Foreskin melanocyte (primary cell): ENCODE measurements at places on chromosomes 13 and 19.
A peak's percentile ranks its signal among the peaks of the same experiment; 100 is the strongest.

- no peak for DNase-seq
These were observed 48.3 kb downstream of the CD320 start for GRCh38 chr19:8259922-8260247.

DNA sequence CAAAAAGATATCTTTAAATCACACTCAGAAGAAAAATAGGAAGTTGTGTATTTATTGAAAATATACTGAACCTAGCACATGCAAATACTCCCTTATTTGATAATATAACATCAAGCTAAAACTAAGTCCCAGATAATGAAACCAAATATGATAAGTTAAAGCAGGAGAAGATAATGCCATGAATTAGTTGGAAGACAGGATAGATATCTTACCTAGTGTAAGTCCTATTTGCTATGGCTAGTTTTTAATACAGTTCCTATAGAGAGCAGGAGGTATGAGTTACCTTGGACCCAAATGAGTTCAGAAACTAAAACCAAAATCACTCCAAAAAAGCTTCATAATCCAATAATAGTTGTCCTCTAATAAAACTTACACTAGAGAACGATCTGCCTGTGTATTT, 1407.1 kb upstream of the MIR17HG start:
- no peak for DNase-seq

GRCh38 chr19:46952874-46953273, 66.8 kb upstream of the NPAS1 start:
- DNase-seq, result no peak

DNA sequence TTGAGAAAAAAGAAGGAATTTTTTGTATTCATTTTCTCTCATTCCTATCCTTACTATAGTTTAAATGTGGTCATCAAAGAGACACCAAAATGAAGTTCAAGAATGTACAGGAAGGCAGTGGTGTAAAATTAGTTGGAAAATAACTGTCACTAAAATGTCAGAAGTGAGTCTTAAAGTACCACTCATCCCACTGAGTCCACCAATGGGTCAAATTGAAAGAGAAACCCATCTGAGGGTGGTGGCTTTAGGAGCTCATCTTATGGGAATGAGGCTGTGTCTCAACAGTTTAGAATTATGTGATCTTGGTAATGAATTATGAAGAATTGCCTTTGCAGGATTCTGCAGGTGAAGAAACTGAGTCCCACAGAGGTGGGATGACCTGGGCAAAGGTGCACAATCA, 403.5 kb downstream of the FGF9 start:
- no peak for DNase-seq

- DNase-seq, result no peak
These were observed 5.5 kb downstream of the LRP3 start for GRCh38 chr19:33199441-33200265.

DNA sequence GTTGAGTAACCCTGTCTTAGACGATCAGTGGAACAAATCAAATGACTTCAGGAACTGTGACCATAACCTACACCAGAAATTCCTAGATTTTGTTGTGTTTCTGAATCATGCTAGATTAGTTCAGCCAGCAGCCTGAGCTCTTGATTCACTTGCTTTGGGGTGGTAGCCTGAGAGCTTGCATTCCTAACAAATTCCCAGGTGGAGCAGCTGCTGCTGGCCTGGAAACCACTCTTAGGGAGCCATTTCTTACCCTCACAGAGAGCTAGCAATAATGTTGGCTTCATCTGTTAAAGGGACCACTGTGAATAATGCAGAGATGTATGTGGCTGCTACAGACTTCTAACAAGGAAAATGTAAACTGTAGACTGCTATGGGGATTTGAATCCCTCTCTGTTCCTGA, 388.1 kb upstream of the PRR20A start:
- DNase-seq, result no peak

DNA sequence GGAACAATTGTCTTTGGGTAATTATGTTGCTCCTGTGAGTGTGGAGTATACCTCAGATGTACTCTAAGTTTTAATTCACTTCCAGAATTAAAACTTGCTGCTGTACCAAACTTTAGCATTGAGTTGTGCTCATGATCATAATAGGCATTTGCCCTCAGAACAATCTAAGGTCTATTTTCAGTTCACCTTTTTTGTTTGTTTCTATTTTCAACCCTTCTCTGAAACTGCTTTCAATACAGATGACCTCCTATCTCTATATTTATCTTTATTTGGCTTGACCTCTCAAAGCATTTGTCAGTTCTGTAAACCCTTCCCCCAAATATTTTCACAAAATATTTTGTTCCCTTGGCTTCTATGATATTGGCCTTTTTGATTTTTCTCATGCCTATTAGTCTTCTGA, 873.0 kb downstream of the OLFM4 start:
- DNase-seq, result no peak

DNA sequence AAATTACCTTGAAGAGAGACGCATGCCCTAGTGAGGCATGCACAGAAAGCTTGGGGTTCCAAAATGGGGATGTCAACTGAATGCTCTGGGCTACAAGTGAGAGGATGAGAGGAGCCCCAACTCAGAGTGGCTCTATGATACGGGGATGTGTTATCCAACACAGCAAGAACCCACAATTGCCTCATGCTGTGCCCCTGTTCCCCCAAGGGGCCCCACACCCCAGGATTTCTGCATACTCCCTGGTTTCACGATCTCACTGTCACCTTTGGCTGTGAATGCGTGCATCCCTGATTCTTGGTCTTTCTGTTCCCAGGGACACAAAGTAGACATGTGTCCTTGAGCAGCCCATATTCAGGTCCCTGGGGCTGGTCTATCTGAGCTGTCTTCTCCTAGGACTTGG, 29.3 kb downstream of the WDR88 start:
- no peak for DNase-seq

DNA sequence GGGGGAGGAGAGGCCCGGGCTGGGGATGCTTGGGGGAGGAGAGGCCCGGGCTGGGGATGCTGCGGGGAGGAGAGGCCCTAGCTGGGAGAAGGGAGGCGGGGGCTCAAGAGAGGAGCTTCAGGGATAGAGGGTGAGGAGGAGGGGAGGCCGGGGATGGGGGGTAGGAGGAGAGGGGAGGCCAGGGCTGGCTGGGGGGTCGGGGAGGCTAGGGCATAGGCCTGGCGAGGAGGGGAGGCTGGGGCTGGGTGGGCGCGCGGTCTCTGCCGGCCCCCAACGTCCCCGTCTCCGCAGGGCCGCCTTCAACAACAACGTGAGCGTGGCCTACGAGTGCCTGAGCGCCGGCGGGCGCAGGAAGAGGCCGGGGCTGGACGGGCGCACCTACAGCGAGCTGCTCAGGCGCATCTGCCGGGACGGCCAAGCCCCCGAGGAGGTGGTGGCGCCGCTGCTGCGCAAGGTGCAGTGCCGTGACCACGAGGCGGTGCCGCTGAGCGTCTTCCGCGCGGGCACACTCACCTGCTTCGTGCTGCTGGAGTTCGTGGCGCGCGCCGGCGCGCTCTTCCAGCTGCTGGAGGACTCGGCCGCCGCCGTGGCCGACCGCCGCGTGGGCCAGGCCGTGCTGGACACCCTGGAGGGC, 11.4 kb downstream of the TPGS1 start:
- DNase-seq, result no peak

GRCh38 chr19:58166708-58167280, 16.1 kb upstream of the ZNF274 start:
- DNase-seq, result no peak

GRCh38 chr19:2099054-2099501, 2.4 kb downstream of the IZUMO4 start:
- DNase-seq, result no peak

- no peak for DNase-seq
These were observed 13.0 kb downstream of the ZIC5 start for GRCh38 chr13:99958406-99959126.

GRCh38 chr19:32388393-32388855, 17.1 kb upstream of the DPY19L3 start:
- DNase-seq, result no peak

DNA sequence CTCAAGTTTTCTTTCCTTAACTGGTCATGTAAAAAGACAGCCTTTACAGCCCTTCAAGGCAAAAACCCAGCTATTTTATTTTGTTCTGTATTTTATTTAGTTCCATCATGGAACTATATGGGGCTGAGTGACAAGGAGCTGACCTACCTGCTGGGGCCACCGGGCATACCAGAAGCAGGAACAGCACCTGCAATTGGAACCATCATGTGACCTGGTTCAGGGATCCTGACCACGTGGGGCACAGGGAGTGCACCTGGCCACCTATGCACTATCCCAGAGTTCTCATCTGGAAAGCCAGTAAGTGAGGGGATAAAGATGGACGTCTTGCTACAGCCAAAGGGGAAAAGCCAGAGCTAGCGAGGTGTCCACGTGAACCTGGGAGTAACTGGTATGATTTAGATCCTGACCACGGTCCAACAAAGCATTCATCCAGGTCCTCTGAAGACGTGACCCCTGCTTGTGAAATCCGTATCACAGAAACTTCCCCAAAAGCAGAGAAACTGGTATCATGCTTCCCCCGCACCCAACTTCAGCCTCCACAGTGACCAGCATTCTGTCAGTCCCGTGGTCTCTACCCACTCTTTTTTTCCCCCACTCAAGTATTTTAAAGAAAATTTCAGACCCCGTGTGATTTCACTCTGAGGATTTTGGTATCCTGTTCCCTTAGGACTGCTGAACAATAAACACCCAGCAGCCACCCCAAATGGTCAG, 40.5 kb upstream of the SLC15A1 start:
- DNase-seq, result no peak

DNA sequence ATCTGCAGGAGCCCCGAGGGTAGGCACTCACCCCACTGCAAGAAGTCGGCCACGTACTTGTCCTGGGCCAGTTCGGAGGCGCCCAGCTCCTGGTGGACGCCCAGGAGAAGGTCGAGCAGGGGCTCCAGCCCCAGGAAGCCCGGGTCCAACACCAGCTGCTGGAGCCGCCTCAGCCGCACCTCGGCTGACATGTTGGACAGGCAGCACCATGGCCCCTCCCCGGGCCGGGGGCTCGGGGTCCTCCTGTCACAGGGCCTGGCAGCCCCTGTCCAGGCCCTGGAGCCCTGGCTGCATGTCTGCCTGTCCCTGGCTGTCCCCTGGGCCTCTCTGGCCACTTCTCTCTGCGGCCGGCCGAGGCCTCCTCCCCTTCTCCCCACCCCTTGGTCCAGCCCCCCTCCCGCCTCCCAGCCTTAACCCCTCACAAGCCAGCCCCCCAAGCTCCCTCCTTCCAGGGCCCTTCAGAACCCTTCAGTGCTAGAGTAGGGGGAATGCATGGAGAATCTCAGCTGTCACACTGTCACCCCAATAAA, at the start of gene DMPK:
DMPK (minus strand) TSS at position 329 of the 530 bp plus-strand sequence; CDS start at position 191, 138 bp downstream.
- DNase-seq, result no peak

GRCh38 chr19:18112989-18113478, 15.5 kb downstream of the MAST3 start:
- peak; percentile 69 for DNase-seq

DNA sequence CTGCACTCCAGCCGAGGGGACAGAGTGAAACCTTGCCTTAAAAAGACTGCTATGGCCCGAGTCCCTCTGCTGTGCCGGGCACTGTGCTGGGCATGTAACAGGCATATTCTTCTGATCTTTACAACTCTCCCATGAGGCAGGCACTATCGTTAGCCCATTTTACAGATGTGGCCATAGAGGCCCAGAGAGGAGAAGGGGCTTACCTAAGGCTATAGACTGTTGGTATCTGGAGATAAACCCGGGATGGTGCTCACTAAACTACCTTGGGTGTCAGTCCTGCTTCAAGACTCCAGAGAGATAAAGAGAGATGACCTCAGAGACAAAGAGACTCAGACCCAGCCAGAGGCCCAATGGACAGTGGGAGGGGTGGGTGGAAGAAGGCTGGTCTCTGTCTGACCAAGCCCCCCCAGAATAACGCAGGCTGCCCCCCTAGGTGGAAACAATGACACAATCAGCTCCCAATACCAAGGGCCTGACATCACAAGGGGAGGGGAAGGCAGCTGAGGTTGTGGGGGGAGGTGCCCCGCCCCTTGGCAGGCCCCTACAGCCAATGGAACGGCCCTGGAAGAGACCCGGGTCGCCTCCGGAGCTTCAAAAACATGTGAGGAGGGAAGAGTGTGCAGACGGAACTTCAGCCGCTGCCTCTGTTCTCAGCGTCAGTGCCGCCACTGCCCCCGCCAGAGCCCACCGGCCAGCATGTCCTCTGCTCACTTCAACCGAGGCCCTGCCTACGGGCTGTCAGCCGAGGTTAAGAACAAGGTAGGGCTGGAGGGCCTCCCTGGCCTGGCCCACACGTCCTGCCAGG, at the start of gene CNN1:
CNN1 (plus strand) TSS at position 620 of the 805 bp plus-strand sequence; CDS start at position 697, 77 bp downstream.
- no peak for DNase-seq

DNA sequence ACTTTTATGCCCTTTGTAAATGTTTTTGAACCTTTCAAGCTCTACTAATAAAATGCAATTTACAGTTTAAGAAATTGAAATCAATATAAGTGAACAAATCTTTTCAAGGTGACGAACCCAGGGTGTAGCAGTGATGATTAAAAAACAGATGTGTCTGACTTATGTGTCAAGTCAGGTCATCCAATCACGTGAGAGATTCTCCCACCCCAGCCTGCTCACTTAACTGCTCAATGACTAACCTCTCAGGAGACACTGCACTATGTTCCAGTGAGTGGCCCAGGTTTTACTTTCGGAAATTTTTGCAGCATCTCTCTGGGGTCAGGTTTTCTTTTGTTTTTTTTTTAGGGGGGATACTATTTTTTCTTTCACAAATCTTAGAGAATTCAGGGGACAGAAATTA, 60.7 kb downstream of the ZNF429 start:
- no peak for DNase-seq

DNA sequence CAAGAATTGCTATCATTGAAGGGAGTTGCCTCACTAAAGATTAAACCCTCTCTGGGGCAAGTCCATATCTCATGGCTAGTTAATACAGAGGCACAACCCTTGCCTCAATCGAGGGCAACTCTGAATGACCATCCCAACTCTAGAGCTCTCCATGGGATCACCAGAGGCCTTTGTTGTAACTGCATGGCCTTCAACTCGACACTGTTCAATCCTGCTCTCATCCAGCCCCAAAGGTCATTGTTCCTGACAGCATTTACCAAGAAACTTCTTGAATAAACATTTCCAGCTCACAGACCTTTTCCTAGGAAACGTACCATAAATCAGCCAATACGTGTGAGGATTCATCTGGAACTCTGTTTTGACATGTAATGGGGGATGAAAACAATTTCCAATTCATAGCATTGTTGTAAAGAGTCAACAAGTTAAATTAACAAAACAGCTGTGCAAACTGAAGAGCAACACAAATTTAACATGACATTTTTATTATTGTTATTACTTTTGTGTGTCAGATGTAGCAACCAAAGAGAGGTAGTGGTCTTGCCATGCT, 452.7 kb downstream of the SUCLA2 start:
- no peak for DNase-seq

DNA sequence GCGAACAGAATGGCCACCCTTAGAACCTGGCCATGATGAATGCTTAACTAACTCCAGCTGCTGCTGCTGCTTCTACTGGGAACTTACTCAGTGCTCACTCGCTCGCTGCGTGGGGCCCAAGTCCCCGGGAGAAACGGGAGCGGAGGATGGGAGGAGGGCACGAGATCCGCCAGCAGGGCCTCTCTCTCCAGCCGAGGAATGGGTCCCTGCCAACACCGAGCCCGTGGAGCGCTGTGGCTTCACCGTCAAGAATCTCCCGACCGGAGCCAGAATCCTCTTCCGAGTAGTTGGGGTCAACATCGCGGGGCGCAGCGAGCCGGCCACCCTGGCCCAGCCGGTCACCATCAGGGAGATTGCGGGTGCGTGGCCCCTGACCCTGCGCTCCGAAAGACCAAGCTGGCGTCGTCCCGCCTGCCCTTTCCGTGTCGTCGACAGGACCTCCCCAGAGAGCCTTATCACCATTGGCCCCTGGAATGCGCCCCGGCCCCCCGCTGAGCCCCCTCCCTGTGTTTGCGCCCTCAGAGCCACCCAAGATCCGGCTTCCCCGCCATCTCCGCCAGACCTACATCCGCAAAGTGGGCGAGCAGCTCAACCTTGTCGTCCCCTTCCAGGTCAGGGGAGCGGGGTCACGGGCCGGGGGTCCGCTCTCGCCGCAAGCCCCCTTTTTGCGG, 17.8 kb upstream of the EMC10 start:
- DNase-seq, result no peak

- no peak for DNase-seq
These were observed 18.8 kb upstream of the RANBP3 start for GRCh38 chr19:5996623-5997320.
